ENCODE measurements at places on chromosomes 11 and 22.

GRCh38 chr11:94597896-94598295, 30.7 kb downstream of the PIWIL4 start:
- H3K4me1 ChIP-seq: peaks cover 3% of the 10 kb centered on the region
- no peaks in the 10 kb centered on the region for H3K27me3 ChIP-seq
- no peak for DNase-seq
- H3K27ac ChIP-seq: no peak overlapping the region

DNA sequence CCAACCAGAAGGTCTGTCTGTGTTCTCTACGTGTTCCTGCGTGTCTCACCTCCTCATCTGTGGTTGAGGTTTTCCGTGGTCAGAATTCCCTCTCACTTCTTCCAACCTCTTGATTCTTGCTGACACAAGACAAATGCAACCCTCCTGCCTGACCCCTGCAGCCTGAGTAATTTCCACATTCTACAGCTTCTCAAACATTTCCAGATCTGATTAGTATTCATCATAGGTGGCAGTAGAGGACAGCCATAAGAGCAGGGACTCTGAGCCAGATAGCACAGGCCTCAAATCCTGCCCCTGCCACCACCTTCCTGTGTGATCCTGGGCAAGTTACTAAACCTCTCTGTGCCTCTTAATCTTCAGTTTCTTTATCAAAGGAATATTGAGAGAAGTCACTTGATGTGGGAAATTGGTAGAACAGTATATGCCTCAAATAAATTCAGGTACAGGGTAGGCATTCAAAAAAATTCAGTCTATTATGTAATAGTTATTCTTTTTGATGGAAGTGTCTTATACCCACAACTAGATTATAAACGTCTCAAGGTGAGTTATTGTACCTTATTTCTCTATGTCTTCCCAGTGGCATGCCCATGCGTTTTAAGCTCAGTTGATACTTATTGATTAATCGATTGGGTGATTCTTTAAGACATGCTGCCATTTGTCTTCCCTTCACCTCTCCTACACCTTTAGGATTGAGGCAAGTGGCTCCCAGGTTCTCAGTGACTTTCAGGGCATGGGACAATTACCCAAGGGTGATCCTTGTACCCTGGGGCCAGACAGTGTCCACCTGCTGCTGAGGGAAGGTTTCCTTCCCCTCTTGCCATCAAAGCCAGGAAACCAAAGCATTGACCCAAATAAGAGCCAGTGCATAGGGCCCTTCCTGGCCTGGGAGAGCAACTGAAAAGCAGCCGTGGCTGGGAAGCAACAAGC, 19.6 kb downstream of the POU2AF1 start:
- H3K4me3 ChIP-seq: no peak overlapping the region
- no peaks in the 10 kb centered on the region for H3K36me3 ChIP-seq
- H3K27ac ChIP-seq: no peak overlapping the region
- H3K4me1 ChIP-seq: no peaks in the 10 kb centered on the region

DNA sequence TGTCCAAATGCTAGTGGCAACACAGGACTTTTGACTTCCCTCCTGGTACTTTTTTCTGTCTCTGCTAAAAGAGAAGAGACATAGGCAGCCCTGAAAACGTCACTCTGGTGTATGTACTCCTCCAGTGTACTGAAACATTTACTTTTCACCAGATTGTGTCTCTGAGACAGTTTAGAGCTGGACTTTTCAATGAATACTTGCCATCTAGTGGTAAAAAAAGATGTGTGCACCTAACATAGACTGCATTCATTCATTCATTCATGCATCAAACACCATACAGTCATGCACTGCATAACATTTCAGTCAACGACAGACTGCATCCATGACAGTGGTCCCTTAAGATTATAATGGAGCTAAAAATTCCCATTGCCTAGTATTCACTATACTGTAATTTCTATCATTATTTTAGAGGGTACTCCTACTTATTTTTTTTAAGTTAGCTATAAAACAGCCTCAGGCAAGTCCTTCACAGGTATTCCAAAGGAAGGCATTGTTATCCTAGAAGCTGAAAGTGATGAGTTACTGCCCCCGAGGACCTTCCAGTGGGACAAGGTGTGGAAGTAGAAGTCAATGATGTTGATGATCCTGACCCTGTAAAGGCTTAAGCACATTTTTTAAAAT, 186.2 kb downstream of the SPON1 start:
- DNase-seq: no peak
- peaks cover 8% of the 10 kb centered on the region for H3K27me3 ChIP-seq
- no peak overlapping the region for H3K4me3 ChIP-seq

DNA sequence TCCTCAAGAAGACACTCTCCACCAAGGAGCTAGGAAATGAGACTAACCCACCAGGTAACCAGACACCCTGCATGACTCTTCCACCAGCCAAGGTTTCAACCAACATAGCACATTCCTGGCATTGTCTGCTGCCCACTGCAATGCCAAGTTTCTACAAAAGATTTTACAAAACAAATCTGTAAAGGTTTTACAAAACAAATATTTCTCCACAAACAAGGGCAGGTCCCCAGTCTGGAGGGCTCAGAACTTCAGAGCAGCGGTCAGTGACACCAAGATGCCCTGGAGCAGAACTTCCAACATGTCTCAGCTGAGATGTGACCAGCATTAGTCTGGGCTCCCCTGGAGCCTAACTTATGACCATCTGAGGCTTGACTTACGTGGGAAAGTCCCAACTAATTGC, 14.0 kb downstream of the GALNT18 start:
- DNase-seq: no peak
- no peaks in the 10 kb centered on the region for H3K4me1 ChIP-seq
- H3K27ac ChIP-seq: no peak overlapping the region
- H3K36me3 ChIP-seq: no peaks in the 10 kb centered on the region
- peaks cover 48% of the 10 kb centered on the region for H3K27me3 ChIP-seq

DNA sequence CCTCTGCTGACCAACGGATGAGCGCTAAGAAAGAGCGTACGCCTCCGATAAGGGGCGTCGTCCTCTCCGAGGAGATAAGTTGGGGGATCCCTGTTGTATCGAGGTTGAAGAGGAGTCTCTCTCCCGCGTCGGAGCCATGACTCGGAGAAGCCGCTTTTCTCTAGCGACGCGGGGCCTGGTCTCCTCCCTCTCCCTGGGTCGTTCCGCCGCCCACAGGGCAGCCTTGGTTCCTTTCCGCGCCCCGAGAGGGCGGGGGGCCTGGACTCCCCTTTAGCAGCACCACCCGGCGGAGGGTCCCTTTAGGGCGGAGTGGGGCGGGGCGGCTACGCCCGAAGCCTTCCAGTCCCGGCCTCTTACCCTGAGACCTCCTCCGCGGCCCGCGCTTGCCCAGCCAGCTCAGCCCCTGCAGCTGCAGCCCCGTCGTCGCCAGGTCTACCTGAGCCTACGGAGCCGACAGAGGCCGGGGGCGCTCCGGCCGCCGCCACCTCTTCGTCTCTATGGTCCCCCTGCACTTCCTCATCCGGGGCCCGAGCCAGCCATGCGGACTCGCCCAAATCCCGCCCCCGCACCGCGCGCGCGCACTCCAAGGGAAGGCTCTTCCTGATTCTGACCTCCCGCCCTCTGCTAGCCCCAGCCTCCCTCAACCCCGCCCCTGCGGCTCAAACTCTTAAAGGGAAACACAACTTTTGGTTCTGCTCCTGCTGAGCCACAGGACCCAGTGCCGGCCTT, at the start of gene PRR14L:
TSS of gene PRR14L (minus strand) at position 497 of the 729 bp plus-strand sequence. CDS start 11,272 bp downstream, outside the sequence.
- H3K4me3 ChIP-seq: peak within 1 kb of the TSS; percentile 97
- H3K4me1 ChIP-seq: peaks cover 42% of the 10 kb centered on the region
- peak; percentile 99 for DNase-seq

DNA sequence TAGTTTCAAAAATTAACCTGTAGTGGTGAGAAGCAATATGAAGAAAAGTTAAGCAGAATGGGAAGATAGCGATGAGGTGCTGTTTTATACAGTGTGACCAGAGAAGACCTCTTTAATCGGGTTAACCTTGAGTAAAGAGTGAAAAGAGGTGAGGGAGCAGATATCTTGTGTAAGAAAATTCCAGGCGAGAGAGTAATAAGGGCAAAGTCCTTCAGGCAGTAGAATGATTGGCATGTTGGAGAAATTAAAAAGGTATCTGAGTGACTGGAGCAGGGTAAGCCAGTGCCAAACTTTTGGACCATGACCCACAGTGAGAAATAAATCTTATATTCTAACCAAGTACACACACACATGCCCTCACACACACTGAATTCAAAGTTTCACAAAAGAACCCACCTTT, 374.7 kb upstream of the LARGE1 start:
- no peaks in the 10 kb centered on the region for H3K36me3 ChIP-seq
- DNase-seq: no peak
- H3K27me3 ChIP-seq: no peaks in the 10 kb centered on the region
- no peak overlapping the region for H3K4me3 ChIP-seq
- no peaks in the 10 kb centered on the region for H3K4me1 ChIP-seq

DNA sequence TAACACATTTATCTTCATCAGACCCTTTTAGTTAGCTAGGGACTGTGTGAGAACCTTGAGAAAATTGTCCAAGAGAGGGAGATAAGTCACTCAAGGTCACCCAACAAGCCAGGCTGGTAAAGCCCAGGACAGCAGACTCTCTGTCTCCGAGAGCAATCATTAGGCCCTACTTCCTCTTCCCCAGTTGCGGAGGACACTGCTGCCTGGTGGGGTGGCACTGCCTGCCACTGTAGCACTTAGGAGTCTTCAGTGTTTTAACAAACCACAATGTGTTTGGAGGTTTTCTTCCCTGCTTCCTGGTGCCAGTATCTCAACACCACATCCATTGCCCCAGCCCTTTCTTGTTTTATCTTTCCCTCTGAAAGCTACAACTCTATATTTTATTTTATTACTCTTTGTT, 132.1 kb upstream of the LDLRAD3 start:
- no peak for DNase-seq
- no peak overlapping the region for H3K4me3 ChIP-seq
- H3K4me1 ChIP-seq: no peaks in the 10 kb centered on the region

- no peaks in the 10 kb centered on the region for H3K4me1 ChIP-seq
- H3K27me3 ChIP-seq: peaks cover 28% of the 10 kb centered on the region
- no peak for DNase-seq
- H3K36me3 ChIP-seq: peaks cover 14% of the 10 kb centered on the region
- H3K27ac ChIP-seq: no peak overlapping the region
Observed at GRCh38 chr11:69144316-69145049, 11.3 kb upstream of the SMIM38 start.

GRCh38 chr11:20459865-20460264, 72.3 kb downstream of the PRMT3 start:
- no peak overlapping the region for H3K27ac ChIP-seq
- DNase-seq: no peak
- H3K36me3 ChIP-seq: peaks cover 10% of the 10 kb centered on the region
- no peaks in the 10 kb centered on the region for H3K27me3 ChIP-seq
- no peaks in the 10 kb centered on the region for H3K4me1 ChIP-seq

- H3K4me1 ChIP-seq: no peaks in the 10 kb centered on the region
- H3K4me3 ChIP-seq: no peak overlapping the region
- no peak for DNase-seq
- H3K36me3 ChIP-seq: peaks cover 10% of the 10 kb centered on the region
- no peaks in the 10 kb centered on the region for H3K27me3 ChIP-seq
Observed at GRCh38 chr11:85062659-85063058, 564.5 kb downstream of the DLG2 start.

DNA sequence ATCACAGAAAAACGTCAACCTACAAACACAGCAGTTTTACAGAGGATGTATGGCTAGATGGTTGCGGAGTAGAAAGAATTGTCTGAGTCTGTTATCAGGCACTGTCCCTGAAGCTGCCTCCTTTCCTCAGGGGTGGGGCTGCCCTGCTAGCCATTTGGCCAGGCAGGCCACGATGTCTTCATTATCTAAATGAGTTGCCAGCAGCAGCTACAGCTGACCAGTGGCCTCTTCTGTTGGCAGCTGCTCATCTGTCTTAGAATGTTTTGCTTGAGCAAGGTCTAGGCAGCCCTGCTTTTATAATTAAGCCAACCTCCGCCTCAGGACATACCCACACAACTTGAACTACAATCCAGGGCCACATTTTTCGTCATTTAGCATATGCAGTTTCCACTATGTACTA, 17.5 kb downstream of the SLC6A5 start:
- no peaks in the 10 kb centered on the region for H3K4me1 ChIP-seq
- no peaks in the 10 kb centered on the region for H3K36me3 ChIP-seq
- no peak overlapping the region for H3K27ac ChIP-seq
- H3K4me3 ChIP-seq: no peak overlapping the region
- peaks cover 27% of the 10 kb centered on the region for H3K27me3 ChIP-seq

- DNase-seq: no peak
- H3K36me3 ChIP-seq: no peaks in the 10 kb centered on the region
- H3K27ac ChIP-seq: no peak overlapping the region
- peaks cover 6% of the 10 kb centered on the region for H3K27me3 ChIP-seq
- no peak overlapping the region for H3K4me3 ChIP-seq
Observed at GRCh38 chr22:47630741-47631534, 868.5 kb downstream of the TBC1D22A start.

DNA sequence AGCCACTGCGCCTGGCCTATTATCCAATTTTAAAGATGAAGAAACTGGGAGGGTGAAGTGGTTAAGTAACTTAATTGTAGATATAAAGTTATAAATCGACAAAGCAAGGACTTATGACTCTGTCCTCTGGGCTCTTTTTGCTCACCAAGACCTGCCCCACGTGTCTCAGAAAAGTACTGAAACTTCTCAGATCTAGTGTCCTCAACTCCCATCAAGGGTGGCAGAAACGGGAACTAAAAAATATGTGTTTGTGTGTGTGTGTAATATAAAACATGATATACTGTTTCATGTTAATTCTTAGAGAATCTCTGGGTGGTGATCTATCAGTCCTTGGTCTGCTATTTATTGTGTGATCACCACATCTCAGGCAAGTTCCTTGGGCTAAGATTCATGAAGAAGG, 104.9 kb downstream of the GAB2 start:
- no peak overlapping the region for H3K27ac ChIP-seq
- no peak for DNase-seq
- H3K4me1 ChIP-seq: no peaks in the 10 kb centered on the region
- H3K27me3 ChIP-seq: peaks cover 15% of the 10 kb centered on the region

DNA sequence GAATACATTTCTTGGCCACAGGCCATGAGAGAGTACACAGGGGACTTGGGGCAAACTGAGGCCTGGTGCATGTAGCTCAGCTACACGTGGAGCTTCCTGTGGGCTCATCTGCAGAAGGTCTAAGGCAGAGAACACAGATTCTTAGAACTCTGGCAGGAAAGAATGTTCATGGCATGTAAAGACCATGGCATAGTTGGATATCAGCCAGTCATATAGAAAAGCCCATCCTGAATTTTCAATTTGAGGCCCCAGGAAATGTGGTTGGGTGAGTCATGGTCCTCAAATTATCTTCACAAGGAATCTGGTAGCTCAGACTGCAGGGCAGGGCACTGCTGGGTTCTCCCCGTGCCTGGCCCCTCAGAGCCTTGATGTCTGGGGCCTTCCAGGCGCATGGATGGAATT, 13.7 kb upstream of the ST3GAL4 start:
- peaks cover 36% of the 10 kb centered on the region for H3K4me1 ChIP-seq
- peak overlapping the region; percentile 99 for H3K27ac ChIP-seq
- H3K4me3 ChIP-seq: no peak overlapping the region
- peak; percentile 12 for DNase-seq
- peaks cover 6% of the 10 kb centered on the region for H3K36me3 ChIP-seq

Measured in natural killer cell treated with Interleukin-12 subunit alpha and Interleukin-12 subunit beta and Interleukin-15 and Interleukin-18, amount 100 ng/mL, for 72 hours (primary cell).